IgD-negative memory B cell (primary cell): ENCODE measurements at places on chromosomes 16 and 17. TPM values are rescaled to one million over a fixed set of nuclear protein-coding genes. Genes with fewer than 3 reads are reported as not detected.

The BICDL2 gene
- not detected for polyA plus RNA-seq

The GAST gene
- polyA plus RNA-seq: not detected

The TNFRSF17 gene
- 83.0 TPM for polyA plus RNA-seq

The CA5A gene
- polyA plus RNA-seq: not detected

The GNG13 gene
- not detected for polyA plus RNA-seq

The CEP112 gene
- polyA plus RNA-seq: not detected

The NAE1 gene
- 55.5 TPM for polyA plus RNA-seq

The RAB40B gene
- 1.9 TPM for polyA plus RNA-seq

The KRT15 gene
- not detected for polyA plus RNA-seq

The SPNS3 gene
- polyA plus RNA-seq: 0.94 TPM

The PRSS22 gene
- not detected for polyA plus RNA-seq

The GNAO1 gene
- polyA plus RNA-seq: 0.58 TPM

The ALOX12B gene
- polyA plus RNA-seq: 0.41 TPM

The IGFALS gene
- not detected for polyA plus RNA-seq

The FOXJ1 gene
- not detected for polyA plus RNA-seq

The CDH1 gene
- not detected for polyA plus RNA-seq

The FBRS gene
- 7.1 TPM for polyA plus RNA-seq
